ENCODE measurements at places on chromosomes 7 and 10.

GRCh38 chr7:45617166-45617565 lies 43.0 kb downstream of the ADCY1 start:
- no peak for DNase-seq

- no peak for DNase-seq
Observed at GRCh38 chr7:78175330-78176100, 376.9 kb downstream of the PHTF2 start.

DNA sequence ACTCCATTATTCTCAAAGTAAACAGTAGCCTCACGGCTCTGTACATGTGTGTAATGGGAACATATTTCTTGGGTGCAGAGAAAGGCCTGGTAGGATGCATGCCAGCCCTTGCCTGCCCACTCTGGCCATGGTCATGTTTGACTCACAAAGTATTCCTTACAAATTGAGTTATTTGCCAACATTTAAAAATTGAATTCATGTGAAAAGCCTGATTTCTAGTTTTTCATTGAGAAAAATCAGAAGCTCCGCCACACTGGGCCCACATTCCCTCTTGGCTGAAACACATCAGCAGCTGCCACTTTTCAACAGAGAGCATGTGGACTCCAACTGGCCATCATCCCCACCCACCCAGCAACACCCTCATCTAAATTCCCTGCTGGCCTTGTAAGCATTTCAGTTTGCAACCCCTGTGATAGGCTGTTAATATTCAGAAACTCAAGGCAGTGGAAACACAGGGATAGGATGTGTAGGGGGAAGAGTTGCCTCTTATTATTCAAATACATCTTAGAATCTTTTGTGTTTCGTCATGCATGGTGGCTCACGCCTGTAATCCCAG lies 40.9 kb downstream of the CDH23 start:
- DNase-seq = no peak

DNA sequence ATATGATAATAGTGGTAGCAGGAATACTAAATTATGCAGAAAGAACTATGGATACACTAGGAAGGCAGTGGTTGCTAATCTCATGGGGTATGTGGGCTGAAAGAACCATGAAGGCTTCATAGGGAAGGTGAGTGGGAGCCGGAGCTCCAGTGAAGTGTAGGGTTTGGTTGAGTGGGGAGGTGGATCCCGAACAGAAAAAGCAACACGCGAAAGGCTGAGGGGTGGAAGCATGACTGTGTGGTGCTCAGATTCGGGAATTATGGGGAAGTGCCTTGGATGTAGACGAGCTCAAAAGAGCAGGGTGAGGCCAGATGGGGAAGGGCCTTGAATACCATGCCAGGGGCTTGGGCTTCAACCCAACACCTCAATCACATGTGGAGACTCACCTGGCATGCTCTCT lies 715.1 kb downstream of the TYW1 start:
- no peak for DNase-seq

GRCh38 chr7:138854115-138854645 lies 56.2 kb upstream of the ATP6V0A4 start:
- no peak for DNase-seq
